ENCODE measurements at places on chromosomes 11 and 22.

- DNase-seq, result no peak
Measured at GRCh38 chr11:13438291-13438690, 24.7 kb downstream of the BTBD10 start.

DNA sequence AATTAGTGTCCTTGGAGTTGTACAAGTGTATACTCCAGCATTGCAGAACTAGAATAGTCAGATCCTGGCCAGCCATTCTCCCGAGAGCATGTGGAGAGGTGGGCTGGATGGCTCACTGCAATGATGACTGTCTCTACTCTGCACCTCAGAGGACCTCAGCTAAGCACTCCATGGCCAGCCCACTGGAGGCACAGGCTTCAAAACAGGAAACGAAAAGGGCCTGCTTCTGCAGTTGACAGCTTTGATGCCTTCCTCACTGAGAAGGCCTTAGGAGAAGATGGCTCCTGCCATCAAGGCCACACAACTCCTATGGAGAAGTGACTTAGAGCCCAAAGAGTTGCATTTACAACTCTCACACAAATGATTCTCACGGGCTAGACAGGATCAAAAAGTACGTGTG lies 9.1 kb downstream of the POLD4 start:
- DNase-seq, result no peak

DNA sequence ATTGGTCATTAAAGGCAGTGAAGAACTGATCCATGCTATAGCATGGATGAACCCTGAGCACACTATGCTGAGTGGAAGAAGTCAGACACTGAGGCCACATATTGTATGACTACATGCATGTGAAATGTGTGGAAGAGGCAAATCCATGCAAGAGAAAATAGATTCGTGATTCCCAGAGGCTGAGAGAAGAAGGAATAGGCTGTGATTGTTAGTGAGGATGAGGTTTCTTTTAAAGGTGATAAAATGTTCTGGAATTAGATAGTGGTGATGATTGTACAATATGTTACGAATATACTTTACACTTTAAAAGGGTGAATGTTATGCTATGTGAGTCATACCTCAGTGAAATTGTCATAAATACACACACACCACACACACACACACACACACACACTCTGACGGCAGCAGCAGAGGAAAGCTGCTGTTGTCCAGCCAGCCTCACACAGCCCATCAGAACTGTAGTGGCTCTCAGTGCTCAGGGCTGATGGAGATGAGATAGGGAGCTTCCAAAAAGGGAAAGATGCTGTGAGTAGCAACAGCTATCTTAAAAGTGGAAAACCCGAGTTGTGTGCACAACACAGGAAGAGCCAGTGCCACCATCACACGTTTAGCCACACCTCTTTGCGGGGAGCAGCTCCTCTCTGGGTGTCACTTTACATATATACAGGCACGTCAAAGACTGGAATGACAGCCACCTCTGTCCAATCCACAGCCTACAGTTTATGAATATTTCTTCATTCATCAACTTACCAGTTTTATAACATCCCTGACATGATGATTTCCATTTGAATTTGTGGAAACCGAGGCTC lies 153.0 kb downstream of the SPATA19 start:
- DNase-seq, result no peak

DNA sequence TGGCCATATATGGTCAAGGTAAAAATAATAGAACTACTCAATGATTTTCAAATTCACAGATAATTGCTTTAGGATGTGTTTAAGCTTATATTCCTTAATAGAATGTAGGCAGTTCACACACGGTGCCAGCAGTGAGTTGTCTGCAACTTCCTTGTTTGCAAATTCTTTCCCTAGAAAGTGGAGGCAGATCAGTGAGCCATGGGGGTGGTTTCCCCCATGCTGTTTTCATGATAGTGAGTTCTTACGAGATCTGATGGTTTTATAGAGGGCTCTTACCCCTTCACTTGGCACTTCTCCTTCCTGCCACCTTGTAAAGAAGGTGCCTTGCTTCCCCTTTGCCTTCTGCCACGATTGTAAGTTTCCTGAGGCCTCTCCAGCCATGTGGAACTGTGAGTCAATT lies 111.8 kb upstream of the LMO1 start:
- DNase-seq, result no peak

DNA sequence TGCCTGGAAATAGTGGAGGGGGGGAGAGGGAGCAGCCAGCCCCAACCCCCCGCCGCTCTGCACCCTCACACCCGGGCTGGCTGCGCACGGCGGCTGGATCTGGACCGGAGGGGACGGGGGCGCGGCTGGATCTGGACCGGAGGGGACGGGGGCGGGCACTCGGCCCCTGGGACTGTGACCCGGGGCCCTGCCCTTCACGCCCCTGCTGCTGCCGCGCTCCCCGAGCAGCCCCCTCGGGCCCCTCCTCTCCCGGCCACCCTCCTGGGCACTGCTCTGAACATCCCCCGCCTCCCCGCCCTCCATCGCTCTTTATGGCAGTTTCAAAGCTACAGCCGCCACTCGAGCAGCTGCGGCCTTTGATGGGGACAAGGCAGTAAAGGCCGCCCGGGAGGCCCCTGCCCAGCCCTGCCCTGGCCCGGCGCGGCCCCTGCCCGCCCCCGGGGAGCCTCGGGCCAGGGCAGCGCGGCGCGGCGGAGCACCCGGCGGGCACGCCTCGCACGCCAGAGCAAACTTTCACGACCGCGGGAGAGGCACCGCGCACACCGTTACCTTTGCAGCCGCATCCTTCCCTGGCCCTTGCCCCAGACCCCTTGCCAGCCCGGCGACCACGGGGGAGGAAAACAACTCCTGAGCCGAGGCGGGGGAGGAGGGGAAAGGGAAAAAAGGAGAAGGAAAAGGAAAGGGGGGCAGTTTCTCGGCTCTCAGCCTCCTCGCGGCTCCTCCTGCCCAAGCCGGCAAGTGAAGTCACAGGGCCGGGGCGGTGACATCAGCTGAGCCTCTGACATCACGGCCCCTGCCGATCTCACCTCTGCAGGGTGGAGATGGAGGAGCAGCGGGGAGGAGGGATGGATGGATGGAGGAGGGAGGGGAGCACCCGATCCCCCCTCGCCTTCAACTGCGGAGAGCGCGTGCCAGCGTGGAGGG lies 13.1 kb upstream of the TCF20 start:
- DNase-seq, result no peak

DNA sequence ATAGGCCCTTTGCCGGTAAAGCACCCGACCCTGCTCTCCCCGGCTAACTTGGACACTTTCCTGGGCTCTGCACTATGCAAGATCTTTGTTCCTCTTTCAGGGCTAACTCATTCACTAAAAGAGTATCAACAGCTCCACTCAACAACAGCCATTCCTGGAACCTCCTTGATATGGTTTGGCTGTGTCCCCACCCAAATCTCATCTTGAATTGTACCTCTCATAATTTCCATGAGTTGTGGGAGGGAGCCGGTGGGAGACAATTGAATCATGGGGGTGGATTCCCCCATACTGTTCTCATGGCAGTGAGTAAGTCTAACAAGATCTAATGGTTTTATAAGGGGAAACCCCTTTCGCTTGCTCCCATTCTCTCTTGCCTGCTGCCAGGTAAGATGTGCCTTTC lies 330.0 kb downstream of the TENM4 start:
- DNase-seq, result no peak

DNA sequence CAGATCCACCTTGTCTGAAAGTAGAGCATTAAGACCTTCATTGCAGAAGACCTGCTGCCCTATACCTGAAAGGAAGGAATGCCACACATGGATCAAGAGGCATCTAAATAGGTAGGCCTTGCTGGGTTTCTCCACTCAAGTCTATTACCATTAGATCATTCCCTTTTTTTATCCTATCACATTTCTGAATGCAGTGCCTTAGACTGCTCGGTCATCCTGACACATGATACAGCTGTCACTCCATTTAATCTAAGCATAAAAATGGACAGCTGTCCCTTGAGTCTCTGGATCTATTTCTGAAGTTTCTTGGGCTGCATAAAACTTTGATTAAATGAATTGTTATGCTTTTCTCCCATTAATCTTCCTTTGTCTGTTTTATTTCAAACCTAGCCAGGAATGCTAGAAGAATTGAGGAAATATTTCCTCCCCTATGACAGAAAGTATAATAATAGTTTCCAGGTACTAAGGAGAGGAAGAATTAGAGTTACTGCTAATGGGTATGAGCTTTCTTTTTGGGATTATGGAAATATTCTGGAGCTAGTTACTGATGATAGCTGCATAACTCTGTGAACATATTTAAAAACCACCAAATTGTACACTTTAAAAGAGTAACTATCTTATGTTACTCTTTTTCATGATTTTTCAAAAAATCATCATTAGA lies 88.0 kb downstream of the DLG2 start:
- no peak for DNase-seq

DNA sequence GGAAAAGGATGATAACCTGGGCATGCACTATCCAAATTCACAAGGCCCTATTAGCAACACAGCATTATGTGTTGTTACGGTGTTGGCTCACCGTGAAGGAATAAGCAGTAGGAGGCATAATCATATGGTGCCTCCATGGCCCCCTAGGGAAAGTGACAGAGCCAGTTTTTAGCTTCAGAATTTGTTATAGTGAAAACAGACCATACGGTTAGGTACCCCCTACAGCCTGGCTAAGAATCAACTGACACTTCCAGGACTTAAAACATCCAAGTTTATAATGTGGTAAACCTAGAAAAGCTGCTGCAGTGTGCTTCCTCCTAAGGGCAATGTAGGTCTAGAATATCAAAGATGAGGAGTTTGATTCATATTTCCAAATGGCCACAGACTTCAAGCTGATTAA lies 30.4 kb downstream of the KIF18A start:
- DNase-seq, result no peak

- DNase-seq, result no peak
Measured at GRCh38 chr11:27614092-27614491, 86.2 kb downstream of the BDNF start.

Data from T1000 (cell line).